Naive thymus-derived CD8-positive, alpha-beta T cell (primary cell): ENCODE measurements at places on chromosomes 6 and 20.
A peak's percentile ranks its signal among the peaks of the same experiment; 100 is the strongest.

- no peak for DNase-seq
These were observed 238.0 kb downstream of the COL12A1 start for GRCh38 chr6:74967821-74968220.

GRCh38 chr20:37345339-37346235 is at the start of gene SRC:
Gene SRC (plus strand): TSS chr20:37346140. CDS start chr20:37384154, 38,014 bp downstream.
- DNase-seq = peak; percentile 64

DNA sequence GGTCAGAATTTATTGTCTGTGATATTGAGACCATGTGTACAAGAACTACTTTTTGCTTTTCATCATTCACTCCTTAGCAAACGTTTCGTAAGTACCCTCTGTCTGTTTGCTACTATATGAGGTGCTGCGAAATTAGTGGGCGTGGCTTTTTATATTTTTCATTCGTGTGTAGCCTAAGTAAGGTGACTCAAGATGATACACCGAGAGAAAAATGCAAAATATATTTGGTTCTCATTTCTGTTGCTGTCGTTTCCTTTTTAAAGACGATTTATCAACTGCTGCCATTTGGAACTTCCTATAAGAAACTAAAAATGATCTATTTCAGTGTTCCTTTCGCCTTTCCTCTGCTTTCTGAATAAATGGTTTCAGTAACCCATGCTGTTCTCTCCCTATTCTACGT is 61.2 kb downstream of the VAPB start:
- no peak for DNase-seq

DNA sequence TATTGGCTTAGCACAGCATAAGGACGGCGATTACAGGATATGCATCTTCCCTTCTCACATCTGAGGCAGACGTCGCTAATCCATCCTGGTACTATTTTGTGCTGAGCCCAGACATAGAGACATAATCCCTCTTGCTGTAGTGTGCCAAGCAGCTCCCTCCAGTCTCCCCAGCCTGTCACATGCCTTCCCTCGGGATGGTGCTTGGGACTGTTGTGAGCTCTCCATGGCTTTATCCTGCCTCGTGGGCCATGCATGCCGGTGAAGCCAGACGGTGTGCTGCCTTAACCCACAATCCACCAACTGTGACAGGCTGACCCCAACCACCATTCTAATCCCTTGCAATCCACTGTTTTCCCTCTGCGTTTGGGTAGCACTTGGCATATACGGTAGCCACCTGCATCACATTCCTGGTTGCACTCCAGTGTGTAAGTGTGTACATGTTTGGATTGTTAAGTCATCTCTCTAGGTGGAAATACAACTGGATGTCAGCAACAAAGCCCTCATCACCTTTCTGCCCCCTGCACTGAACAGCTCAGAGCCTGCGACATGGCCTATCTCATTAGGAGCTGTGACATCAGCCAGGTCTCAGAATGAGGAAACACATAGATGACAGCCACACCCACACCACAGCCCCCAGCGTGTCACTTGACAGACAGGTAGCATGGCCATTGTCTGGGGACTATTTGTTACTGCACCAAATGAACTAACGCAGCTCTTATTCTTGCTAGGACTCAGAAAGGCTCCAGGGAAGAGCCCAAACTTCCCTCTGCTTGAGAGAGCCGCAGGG is 374.8 kb upstream of the CDH4 start:
- DNase-seq = no peak

DNA sequence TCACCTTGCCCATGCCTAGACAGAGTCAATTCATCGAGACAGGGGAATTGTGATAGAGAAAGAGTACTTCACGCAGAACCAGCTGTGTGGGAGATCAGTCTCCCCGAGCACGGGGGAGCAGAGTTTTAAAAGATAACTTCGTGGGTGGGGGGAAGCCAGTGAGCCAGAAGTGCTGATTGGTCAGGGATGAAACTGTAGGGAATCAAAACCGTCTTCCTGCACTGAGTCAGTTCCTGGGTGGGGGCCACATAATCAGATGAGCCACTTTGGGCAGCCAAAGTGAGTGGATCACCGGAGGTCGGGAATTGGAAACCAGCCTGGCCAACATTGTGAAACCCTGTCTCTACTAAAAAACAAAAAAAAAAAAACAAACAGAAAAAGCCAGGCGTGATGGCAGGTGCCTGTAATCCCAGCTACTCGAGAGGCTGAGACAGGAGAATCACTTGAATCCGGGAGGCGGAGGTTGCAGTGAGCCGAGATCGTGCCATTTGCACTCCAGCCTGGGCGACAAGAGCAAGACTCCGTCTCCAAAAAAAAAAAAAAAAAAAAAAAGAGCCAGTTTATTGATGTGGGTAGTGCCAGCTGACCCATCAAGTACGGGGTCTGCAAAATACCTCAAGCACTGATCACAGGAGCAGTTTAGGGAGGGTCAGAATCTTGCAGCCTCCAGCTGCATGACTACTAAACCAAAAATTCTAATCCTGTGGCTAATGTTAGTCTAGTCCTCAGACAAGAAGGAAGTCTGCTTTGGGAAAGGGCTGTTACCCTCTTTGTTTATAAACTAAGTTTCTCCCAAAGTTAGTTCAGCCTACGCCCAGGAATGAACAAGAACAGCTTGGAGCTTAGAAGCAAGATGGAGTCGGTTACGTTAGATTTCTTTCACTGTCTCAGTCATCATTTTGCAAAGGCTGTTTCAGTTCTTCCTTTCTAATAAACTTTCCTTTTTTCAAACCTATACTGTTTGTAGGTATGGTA is 3.9 kb upstream of the TRIM39 start:
- DNase-seq = no peak

DNA sequence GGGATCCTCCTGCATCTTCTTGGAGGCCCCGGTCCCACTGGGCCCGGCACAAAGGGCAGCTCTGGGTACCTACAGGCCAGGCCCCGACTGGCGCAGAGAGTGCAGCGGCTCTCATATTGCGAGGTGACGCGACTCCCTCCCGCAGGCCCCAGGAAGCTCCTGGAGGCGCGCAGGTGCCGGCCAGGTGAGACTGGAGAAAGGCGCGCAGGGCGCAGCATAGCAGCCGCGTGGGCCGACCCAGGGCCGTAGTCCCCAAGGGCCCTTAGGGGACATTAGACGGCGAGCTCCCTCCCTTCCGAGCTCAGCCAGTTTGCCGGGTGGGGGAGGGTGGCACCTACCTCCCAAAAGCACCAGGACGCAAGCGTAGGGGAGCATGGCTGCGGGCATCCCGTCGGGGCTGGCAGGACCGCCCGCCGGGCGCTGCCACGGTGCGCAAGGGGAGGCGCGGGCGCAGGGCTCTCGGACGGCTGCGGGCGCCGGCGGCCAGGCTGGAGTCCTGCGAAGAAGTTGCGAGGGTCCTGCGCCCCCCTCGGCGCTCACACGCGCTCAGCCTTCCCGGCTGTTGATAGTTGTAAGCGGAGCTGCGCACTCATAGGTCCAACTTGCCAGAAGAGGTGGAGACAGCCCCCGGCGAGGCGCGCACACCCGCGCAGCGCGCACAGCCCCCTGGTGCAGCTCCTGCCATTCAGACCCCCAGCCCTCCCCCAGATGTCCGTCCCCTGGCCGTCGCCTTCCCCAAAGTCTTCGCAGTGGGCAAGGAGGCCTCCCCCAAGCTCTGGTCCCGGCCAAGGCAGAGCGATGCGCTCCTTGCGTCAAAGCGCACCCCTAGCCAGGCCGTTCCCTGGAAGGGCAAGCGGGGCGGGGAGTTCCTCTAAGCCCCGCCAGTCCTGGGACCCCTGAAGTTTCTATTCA is 622 bp downstream of the APCDD1L start:
- DNase-seq = no peak
